ENCODE measurements at places on chromosomes 1 and 21.

GRCh38 chr1:177615251-177615650 is 354.6 kb downstream of the SEC16B start:
- no peak for DNase-seq

DNA sequence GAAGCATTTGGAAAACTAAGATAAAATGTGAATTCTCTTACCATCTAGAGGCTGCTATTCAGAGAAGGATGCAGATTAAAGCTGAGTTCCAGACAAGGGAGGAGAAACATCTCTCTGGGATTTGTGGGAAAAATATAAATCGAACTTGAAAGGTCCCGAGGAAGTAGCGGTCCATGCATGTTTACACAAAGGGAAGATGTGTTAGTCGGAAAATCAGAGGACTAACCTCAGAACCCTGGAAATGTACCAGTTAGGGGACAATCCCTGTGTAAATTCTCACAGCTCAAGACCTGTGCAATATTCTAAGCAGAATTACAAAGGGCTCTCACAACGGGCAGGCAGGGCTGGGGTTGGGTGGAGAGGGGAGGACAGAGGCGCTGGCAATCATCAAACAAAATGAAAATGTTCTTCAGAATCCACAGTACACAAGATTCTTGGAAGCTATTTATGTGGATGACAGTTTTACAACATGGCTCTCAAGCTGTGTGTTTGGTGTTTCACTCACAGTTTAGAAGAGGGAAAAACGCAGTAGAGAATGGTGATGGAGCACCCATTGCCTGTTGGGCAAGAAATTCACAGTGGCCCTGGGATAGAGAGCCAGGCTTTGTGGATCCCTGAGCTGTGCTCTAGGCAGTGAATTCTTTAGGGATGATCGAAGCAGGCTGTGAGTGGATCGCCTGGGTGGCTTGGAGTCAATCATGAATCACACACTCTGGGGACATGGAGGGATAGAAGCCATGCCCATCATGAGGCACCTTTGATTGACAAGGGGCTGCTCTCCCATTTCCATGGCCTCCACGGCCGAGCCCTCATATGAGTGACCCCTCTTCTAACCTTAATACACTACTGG is 47.6 kb downstream of the KCNJ6 start:
- DNase-seq: no peak

GRCh38 chr1:51100264-51100880 is 1.7 kb upstream of the C1orf185 start:
- no peak for DNase-seq

DNA sequence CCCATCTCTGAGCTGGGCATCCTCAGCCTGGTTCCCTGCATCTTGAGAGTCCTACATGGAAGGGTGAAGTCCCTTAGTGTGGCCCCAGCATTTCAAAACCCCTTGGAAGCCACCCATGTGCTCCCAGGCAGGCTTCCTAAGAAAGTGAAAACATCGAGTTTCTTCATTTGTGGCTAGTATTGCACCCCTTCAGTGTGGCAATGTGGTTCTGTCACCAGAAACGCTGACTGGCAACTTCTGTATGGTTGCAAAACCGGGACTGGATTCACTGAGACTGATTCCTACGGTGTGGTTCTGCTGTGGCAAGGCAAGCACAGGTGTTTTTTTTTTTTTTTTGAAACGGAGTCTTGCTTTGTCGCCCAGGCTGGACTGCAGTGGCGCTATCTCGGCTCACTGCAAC is 9.0 kb upstream of the IFNGR2 start:
- DNase-seq: no peak

DNA sequence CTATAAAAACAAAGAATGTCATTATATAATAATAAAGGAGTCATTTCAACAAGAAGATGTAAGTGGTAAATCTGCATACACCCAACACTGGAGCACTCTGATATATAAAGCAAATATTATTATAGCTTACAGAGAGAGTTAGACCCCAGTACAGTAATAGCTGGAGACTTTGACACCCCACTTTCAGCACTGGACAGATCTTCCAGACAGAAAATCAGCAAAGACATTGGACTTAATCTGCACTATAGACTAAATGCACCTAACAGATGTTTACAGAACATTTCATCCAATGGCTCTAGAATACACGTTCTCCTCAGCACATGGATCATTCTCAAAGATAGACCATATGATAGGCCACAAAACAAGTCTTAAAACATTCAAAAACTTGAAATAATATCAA is 20.0 kb upstream of the KCNH1 start:
- no peak for DNase-seq

DNA sequence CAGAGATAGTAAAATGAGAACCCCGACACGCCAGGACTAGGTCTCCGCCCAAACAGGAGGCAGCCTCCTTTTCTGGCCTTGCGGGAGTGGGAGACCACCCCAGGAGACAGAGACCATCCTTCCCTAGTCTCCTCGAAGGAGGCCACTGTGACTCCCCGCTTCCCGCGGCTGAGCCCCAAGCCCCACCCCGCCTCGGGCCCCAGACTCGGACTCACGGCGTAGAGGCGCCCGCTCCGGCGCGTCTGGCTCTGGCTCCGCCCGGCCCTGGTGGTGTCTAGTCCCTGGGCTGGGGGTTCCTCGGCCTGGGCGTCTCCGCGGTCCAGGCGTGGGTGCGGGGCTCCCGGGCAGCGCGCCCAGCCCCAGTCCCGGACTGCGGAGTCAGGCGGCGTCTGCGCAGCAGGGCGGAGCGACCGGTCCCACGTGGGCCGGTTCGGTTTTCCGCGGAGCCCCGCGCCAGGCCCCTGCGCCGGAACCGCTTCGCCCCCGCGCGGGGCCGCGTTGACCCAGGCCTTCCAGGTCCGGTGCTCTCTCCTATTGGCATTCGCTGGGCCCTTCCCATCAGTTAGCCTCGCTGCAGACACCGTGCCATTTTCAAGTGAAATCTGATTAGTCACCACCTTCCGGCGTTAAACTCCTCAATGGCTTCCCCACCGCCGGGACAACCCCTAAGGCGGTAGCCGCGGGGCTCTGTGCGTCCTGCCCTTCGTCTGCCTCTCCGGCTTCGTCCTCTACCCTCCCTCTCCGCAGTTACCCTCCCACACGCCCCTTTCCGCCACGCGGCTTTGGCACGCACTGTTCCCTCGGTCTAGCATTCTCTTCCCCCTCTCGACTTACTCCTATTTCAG is at the start of gene C1orf216:
Gene C1orf216 (minus strand): TSS at position 393 of the 845 bp plus-strand sequence. CDS start 2,563 bp downstream, outside the sequence.
- peak; percentile 67 for DNase-seq

All from stimulated activated CD4-positive, alpha-beta T cell treated with anti-CD3 and anti-CD28 coated beads, TNF-alpha, amount 100 ng/mL, for 1 hour (primary cell).